ENCODE measurements at places on chromosomes 5 and 9.
A peak's percentile ranks its signal among the peaks of the same experiment; 100 is the strongest.

- DNase-seq: no peak
Measured at GRCh38 chr9:20643660-20644059, 21.4 kb upstream of the MLLT3 start.

DNA sequence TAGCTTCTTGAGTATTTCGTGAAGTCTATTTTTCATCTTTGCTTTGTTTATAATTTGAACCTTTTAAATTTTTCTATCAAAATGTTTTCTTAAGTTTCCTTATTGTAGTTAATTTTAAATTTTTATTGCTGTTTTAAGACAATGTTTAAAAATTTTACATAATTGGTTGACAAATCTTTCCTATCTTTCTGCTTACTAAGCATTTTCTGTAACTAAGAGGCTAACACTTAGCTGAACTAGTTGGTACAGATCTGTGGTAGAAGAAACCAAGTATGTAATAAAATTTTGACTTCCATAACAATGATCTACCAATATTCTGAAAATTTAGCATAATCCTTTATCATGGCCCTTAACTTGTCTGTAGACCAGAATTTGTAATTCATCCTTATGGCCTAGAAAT lies 32.3 kb upstream of the TNPO1 start:
- DNase-seq: no peak

- no peak for DNase-seq
Measured at GRCh38 chr5:76556511-76557221, 66.5 kb downstream of the F2RL2 start.

- DNase-seq: no peak
Measured at GRCh38 chr9:136671254-136671614, 8.5 kb downstream of the EGFL7 start.

DNA sequence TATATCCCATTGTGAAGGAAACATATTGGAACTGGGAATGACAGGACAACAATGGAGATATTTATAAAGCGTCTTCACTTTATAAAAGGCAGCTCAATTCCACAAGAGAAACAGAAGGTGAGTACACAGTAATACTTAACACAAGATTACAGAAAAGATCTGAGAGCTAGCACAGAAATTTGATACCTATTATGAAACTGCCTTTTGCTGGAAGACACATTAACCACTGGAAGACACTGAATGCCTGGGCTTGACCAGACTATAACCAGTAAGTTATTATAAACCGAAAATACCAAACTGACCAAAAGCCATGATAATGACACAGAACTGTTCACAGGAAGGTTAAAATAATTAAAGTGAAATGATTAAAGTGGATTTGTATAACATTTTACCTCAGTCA lies 195.4 kb downstream of the NR2F1-AS1 start:
- DNase-seq: no peak

DNA sequence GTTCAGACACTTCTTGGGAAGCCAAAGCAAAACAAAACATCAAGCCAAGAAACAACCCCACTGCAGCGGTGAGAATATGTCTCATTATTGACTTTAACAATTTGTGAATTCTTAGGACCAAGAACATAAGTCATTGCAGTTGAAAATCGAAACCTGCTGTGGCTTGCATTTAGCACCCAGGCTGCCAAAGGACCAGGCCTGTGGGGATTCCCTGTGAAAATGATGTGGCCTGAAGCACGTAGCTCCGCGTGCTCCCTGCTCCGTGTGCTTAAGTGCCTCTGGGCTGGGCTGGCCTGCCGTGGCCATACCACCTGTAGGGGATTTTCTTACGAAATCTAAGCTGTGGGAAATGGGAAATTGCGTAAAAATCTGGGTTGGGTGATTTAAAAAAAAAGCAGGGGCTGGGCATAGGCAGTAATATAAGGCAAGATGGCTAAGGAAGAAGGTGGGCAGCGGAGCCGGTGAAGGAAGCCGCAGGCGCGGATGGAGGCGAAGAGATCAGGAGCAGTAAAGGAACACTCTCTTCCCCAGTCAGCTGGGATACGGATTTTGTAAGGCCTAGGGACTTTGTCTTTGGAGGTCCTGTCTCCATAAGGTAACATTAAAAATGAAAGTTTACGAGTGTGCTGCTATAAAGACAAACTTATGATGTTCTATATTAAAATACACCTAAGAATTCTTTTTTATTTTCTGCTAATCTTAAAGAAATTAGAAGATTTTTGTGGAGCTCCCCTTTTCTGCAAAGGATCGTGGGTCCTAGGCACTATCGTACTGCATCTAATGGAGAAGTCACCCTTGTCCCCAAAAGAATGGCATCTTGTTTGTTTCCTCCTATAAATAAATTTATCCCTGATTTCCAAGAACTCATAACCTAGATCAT lies 189.6 kb upstream of the SEMA6A start:
- DNase-seq: no peak

- DNase-seq: no peak
Measured at GRCh38 chr5:9168791-9169556, 376.9 kb downstream of the SEMA5A start.

DNA sequence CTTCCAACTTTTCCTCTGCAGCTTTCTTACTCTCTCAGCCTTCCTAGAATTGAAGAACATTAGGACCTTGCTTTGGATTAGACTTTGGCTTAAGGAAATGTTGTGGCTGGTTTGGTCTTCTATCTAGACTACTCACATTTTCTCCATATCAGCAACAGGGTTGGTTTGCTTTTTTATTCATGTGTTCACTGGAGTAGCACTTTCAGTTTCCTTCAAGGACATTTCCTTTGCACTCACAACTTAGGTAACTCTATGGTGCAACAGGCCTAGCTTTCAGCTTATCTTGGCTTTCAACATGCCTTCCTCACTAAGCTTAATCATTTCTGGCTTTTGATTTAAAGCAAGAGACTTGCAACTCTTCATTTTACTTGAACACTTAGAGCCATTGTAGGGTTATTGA lies 153.1 kb downstream of the CCDC192 start:
- DNase-seq: no peak

- peak; percentile 10 for DNase-seq
Measured at GRCh38 chr5:25858019-25858418, 1180.4 kb downstream of the CDH9 start.

DNA sequence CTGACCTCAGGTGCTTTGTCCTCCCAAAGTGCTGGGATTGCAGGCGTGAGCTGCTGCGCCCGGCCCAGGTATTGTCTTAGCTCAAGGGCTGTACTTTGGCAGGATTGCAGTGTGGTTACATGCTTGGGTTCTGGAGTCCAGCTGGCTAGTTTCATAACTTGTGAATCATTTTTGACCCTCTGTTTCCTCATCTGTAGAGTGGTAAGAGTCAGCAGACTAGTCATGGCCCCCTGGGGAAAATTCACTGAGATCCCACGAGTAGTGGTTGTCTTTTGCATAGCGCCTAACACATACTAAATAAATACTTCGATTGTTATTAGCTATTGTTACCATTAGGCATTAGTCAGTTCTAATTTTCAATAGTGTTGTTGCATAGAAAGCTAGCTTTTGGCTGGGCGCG lies 14.3 kb downstream of the PTPA start:
- no peak for DNase-seq

GRCh38 chr9:17551023-17551422 lies 27.8 kb upstream of the SH3GL2 start:
- no peak for DNase-seq

DNA sequence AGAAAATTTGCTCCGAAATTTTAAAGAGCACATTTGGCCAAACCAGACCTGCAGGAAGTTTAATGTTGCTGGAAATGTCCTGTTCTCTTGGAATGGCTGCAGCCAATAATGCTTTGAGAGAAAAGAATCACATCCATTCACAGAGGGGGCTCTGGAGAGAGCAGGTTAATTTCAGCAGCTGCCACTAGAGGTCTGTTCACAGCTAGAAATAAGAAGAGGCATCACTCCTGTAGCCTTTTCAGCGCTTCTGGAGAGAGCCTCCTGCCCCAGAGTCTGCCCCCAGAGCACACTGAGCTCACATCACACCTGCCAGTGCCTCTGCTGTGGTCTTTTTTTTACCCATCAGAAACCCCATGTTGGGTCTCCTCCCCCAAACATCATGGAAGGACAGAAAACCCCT lies 124.8 kb upstream of the RAD23B start:
- DNase-seq: peak; percentile 52

DNA sequence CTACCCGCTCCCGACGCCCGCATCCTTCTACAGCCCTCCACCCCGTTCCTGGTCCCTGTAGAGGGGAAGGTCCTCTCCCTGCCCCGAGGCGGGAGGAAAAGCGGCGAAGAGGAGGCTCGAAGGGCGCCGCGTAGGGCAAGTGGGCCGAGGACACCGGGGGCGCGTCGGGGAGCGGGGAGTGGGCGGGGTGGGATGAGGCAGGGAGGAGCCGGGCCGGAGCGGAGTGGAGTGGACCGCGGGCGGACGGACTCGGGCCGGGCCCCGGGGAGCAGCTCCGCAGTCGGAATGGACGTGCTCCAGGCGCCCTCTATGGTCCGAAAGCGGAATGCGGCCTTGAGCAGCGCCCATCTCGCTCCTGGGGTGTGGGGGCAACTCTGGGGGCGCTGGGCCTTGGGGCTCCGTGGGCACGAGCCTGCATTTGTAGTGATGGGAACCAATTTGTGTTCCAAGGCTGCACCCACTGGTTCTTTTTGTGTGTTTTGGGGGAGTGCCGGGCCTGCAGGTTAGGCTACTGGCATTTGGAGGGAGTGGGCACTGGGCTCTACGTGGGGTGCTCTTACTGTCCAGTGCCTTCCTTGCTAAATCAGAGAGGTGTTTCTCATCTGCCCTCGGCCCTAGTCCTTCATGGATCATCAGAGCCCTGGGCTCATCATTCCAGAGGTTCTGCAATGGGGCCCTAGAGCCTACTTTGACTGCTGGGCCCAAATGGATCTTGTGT lies 7.3 kb downstream of the IRX1 start:
- DNase-seq: no peak

DNA sequence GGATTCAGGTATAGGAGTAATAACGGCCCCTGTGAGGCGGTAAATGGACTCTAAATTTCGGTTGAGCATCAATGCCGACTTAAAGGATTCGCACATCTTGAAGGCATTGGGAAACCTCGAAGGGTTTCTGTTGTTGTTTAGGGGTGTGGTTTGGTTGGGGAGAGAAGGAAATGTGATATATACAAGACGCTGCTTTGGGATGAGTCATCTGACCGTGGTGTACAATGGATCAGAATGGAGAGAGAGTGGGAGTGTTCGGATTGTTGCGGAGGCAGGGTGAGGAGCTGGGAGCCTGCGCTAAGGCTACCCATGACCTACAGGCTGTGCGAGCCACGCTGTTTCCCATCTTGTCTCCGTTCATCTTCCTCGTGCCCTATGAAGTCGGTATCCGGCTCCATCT lies 60.4 kb upstream of the ERCC6L2 start:
- no peak for DNase-seq

DNA sequence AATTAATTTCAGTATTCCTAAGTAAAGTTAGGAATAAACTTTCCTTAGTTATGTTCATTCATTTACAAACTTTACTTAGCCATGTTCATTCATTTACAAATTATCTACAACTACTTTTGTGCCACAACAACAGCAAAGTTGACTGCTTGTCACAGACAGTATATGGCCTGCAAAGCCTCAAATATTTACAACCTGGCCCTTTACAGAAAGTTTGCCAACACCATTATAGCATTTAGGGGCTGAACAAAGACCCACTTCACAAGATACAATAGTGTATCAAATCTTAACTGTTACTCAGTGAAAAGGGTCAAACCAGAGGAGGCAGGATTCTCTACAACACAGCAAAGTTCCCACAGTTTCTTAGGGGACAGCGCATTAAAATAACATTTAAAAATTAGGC lies 9.7 kb upstream of the OTULINL start:
- no peak for DNase-seq

- DNase-seq: no peak
Measured at GRCh38 chr5:1814183-1815020, 13.2 kb downstream of the NDUFS6 start.

GRCh38 chr5:23302438-23302837 lies 205.0 kb upstream of the PRDM9 start:
- peak; percentile 17 for DNase-seq

GRCh38 chr5:108521841-108522506 lies 140.1 kb upstream of the FBXL17 start:
- DNase-seq: peak; percentile 40

- DNase-seq: no peak
Measured at GRCh38 chr9:116837018-116837989, 150.2 kb downstream of the TRIM32 start.

- no peak for DNase-seq
Measured at GRCh38 chr9:89911721-89912604, 307.2 kb downstream of the GADD45G start.

DNA sequence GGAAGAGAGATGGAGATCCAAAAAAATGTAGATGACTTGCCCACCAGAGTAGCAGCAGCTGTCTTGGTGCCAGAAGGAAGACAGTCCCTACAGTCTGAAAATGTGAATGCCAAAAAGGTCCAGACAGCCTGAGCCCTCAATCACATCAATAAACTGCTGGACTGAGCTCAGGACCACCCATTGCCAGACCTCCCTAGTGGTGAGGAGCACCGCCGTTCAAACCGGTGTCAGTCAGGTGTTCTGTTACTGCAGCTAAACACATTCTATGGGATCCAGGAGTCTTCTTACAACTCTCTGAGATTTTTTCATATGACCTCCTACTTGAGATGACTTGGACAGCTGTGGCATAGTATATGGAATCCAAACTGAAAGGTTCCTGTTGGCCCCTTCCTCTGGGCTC lies 32.0 kb upstream of the OTP start:
- no peak for DNase-seq

GRCh38 chr9:121634329-121635261 lies 16.8 kb upstream of the DAB2IP start:
- peak; percentile 60 for DNase-seq

- no peak for DNase-seq
Measured at GRCh38 chr5:159416438-159416837, 86.2 kb upstream of the IL12B start.

GRCh38 chr9:96186591-96187011 lies 115.4 kb downstream of the HSD17B3 start:
- DNase-seq: peak; percentile 65

DNA sequence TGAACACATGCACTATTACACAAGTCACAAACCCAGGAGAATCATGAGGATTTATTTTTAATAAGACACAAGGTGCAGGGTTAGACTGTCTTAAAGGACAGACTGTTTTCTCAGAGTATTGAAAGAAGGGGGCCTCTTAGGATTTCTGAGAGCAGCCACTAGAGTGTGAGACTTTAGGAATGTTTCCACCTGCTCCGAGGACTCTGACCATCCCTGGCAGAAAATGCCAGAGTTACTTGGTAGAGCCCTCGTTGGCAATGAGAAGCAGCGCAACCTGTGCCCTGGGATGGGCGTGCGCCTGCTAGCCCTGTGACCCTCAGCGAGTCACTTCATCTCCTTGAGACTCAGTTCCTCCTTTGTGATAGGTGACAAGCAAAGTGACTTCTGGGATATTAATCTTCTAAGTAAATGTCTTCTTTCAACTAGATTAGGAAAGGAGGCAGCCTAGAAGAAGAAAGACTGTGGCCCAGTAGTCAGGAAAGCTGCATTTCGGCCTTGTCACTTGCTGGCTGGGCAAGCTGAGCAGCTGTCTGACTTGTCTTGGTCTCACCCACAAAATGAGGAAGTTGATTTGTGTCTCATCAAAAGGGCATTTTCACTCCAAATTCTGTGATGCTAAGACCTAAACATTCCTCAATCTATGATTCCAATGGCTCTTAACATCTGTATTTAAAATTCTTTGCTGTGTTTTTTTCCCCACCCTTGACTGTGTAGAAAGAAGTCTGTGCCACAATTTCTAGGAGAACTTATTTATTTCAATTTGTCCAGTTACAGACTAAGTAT lies 60.5 kb downstream of the PTCD2 start:
- DNase-seq: no peak
